ENCODE measurements at places on chromosomes 12 and 14.

- DNase-seq = no peak
Observed at GRCh38 chr14:26330982-26331381, 266.9 kb downstream of the NOVA1 start.

- DNase-seq = no peak
Observed at GRCh38 chr12:65742018-65743010, 82.0 kb upstream of the HMGA2 start.

GRCh38 chr12:67042697-67043131 lies 226.4 kb upstream of the CAND1 start:
- DNase-seq = no peak

DNA sequence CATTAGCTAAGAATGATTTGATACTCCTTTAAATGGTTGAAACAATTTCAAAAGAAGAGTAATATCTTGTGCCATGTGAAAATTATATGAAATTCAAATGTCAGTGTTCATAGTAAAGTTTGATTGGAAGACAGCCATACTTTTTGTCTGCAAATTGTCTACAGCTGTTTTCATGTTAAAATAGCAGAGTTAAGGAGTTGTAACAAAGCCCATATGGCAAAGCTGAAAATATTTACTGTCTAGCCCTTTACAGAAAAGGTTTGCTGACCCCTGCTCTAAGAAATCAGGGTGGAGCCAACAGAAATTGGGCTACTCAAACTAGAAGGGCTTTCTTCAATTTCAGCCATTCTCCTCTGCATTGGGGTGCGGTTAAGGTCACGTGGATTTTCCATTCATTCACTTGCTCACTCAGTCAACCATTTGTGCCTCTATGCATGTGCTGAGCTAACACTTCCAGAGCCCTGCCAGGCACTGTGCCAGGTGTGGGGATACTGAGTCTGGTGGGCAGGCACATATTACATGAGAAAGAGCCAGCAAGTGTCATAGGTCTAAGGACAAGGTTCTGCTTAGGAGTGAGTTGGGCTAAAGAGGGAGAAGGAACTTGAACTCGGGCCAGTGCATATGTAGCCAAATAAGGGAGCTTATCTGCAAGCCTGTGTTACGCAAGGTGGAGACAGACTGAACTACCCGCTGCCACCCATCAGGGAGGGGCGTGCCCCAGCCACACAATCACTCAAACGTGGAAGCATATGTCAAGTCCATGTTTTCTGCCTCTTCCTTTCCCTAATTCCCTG lies 139.8 kb upstream of the NOS1 start:
- DNase-seq = no peak

GRCh38 chr12:85461127-85461526 lies 181.1 kb downstream of the ALX1 start:
- no peak for DNase-seq

- peak; percentile 49 for DNase-seq
Observed at GRCh38 chr14:68815298-68816182, 22.7 kb upstream of the ZFP36L1 start.

- no peak for DNase-seq
Observed at GRCh38 chr12:82474181-82474797, 116.0 kb downstream of the METTL25 start.

DNA sequence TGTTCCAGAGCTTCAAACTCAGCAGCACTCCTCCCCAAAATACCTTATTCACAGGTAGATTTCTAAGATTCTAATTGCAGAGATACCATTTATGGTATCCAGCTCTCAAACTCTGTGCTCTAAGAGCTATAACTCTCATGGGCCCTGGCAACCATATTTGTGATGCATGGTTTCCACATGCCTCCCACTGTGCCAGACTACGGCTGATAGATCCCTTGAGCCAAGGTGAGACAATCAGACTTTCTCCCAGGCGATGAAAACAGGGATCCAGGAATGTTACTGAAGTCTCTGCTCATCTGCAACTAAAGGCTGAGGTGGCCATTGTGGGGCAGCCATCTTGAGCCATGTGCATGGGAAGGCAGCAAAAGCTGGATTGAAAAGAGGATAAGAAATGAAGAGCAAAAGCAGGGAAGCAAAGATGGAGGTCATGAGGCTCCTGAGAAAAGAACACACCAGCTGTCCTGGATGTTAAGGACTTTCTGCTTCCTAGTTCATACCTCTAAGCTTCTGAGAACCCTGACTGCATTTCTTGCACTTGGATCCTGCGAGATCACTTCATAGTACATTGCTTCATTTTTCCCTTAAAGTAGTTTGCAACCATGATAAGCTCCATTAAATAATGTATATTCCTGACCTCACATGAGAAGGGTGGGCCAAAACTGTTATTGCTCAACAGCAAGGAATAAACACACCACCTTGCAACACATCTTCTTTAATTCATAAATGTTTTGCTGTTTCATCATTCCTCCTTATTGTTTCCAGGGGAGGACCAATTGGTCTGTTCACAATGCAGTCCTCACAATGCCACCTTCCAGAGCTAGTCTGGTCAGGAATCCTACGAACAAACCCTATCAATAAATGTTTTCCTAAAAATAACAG lies 5.4 kb downstream of the EGLN3 start:
- no peak for DNase-seq

GRCh38 chr14:102236026-102236425 lies 68.9 kb downstream of the MOK start:
- DNase-seq = no peak

DNA sequence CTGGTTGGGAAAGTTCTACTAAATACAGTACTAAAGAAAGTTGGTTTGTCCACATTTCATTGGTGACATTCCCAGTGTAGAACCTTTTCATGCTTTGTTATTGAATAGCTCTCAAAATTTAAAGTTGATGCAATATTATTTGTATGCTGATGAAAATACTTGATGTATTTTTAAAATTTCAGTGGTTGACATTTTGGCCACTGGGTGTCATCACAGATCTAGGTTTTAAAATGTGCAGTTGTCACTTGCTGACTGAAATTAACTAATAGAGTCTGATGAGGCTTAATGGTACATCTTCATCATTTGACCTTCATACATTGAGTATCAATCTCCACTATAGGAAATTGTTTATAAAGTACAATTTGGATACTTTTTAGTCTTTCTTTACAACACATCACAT lies 37.1 kb downstream of the CMAS start:
- DNase-seq = no peak

- no peak for DNase-seq
Observed at GRCh38 chr12:25365340-25365730, 114.6 kb upstream of the KRAS start.

- DNase-seq = no peak
Observed at GRCh38 chr12:49331380-49332222, 5.4 kb downstream of the C1QL4 start.

- DNase-seq = no peak
Observed at GRCh38 chr14:95039993-95040348, 117.4 kb downstream of the DICER1 start.

GRCh38 chr14:23445773-23446172 lies 10.3 kb upstream of the MYH7 start:
- no peak for DNase-seq

DNA sequence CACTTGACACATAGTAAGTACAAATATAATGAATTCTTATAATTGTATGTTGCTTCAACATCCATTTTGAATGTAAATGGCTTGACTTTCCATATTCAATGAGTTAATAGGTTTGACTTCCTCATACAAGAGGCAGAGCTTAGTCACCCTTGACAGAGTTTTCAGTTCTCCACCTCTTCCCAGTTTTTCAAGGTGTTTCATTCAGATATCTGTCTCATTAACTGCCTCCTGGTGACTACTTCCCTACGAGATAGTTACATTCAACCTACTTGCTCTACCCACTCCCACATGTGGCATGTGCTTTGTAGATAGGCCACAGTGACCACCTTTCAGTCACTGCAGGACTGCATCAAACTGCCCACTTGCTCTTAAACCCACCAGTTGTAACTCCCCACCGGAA lies 60.0 kb downstream of the MYF5 start:
- DNase-seq = no peak

DNA sequence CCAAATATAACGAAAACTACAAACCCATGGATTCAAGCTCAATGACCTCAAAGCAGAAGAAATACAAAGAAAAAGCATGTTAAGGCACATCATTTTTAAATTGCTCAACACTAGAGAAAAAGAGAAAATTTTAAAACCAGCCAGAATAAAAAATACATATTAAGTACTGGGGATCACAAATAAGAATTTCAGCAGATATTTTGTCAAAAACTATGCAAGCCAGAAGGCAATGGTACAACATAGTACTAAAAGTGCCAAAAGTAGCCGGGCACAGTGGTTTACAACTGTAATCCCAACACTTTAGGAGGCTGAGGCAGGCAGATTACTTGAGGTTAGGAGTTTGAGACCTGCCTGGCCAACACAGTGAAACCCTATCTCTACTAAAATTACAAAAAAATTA lies 10.2 kb downstream of the SGPP1 start:
- DNase-seq = no peak

GRCh38 chr14:104724981-104725771 lies 1.1 kb downstream of the ADSS1 start:
- no peak for DNase-seq

DNA sequence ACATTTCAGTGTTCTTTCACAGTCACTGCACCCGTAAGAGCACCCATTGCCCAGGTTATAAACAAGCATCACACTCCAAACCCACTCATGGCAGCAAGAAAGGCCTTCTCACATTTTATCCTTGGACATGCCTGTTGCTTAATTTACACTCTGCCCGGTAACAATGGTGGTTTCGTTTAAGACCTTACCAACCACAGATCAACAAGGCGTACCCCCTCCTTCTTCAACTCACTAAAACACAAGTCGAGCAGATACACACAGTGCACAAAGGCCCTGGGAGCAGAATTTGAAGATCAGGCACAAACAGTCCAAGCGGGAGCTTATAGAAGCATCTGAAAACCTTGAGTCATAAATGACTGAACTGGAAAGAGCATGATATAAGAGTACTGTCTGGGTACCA lies 98.1 kb downstream of the GALC start:
- DNase-seq = no peak

DNA sequence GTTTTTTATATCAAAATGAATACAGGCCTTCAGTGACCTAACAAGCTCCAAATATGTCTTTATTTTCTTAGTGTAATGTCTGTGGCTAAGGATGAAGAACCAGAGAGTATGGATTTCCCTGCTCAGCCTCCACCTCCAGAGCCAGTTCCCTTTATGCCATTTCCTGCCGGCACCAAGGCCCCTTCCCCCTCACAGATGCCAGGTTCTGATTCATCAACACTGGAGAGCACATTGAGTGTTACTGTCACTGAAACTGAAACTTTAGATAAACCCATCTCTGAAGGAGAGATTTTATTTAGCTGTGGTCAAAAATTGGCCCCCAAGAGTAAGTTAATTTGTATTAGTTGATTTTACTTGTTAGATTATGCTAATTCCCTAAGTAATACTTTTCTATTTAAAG lies 61.0 kb downstream of the KIAA0586 start:
- DNase-seq = no peak

GRCh38 chr12:67853204-67853603 lies 136.0 kb upstream of the IFNG-AS1 start:
- no peak for DNase-seq

- DNase-seq = no peak
Observed at GRCh38 chr12:51346581-51346980, at the start of gene CELA1. CELA1 (minus strand) TSS chr12:51346679; CDS start chr12:51346638, 41 bp downstream.

- DNase-seq = no peak
Observed at GRCh38 chr14:104822821-104823615, 22.1 kb downstream of the ZBTB42 start.

DNA sequence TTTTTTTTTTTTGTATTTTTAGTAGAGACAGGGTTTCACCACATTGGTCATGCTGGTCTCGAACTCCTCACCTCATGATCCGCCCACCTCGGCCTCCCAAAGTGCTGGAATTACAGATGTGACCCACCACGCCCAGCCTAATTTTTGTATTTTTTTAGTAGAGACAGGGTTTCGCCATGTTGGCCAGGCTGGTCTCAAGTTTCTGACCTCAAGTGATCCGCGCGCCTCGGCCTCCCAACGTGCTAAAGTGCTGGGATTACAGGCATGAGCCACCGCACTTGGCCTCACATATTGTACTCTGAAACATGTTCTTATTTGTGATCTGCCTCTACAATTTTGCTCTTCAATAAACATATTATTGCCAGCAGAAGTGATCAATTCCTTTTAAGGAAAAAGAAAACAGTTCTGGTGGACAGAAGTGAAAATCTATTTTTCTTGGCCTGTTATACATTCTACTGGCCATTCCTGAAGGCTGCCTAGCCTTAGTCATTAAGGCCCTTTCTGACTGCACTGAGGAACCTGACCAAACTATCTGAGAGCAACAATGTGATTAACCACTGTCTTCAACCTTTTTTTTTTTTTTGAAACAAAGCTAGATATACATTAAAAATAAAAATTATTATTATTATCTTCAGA lies 36.1 kb downstream of the SNX6 start:
- DNase-seq = no peak

- DNase-seq = no peak
Observed at GRCh38 chr14:26056036-26056616, 541.7 kb downstream of the NOVA1 start.

DNA sequence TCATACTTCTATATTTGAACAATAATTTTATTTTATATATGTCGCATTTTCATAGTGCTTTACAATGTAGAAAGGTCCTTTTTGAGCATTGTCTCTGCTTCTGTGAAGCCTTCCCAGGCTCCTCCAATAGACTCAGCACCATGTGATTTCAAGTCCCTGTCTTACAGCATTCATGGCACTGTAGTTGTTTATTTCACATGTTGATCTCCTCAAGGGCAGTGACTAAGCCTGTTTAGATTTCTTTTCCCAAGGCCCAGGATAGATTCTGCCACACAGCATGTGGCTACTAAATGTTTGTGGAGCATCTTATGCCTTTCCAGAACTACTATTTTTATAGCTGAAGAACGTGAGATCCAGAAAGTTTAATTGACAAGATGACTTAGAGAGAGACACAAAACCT lies 391.7 kb downstream of the TMEM117 start:
- no peak for DNase-seq

DNA sequence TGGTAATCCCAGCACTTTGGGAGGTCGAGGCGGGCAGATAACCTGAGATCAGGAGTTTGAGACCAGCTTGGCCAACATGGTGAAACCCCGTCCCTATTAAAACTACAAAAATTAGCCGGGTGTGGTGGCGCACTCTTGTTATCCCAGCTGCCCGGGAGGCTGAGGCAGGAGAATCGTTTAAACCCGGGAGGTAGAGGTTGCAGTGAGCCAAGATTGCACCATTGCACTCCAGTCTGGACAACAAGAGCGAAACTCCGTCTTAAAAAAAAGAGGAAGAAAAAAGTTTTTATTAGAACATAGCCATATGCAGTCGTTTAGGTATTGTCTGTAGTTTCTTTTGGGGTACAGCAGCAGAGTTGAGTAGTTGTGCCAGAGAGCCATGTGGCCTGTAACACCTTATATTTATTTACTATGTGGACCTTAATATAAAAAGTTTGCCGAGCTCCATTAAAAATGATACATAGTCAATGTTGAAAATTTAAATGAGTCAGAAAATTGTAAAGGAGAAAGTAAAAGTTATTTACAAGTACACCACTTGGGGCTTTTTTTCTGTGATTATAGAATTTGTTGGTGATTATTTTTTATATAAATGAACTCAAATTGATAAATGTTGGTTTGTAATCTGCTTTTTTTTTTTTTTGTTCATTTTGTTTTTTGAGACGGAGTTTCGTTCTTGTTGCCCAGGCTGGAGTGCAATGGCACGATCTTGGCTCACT lies 2.2 kb downstream of the ADIPOR2 start:
- DNase-seq = no peak

- DNase-seq = no peak
Observed at GRCh38 chr12:64672925-64673409, 62.7 kb downstream of the RASSF3 start.

All from activated CD4-positive, alpha-beta T cell treated with anti-CD3 and anti-CD28 coated beads, Interleukin-2, amount 50 U/mL, for 48 hours (primary cell).